ENCODE measurements at places on chromosomes 3 and 15.
A peak's percentile ranks its signal among the peaks of the same experiment; 100 is the strongest.

DNA sequence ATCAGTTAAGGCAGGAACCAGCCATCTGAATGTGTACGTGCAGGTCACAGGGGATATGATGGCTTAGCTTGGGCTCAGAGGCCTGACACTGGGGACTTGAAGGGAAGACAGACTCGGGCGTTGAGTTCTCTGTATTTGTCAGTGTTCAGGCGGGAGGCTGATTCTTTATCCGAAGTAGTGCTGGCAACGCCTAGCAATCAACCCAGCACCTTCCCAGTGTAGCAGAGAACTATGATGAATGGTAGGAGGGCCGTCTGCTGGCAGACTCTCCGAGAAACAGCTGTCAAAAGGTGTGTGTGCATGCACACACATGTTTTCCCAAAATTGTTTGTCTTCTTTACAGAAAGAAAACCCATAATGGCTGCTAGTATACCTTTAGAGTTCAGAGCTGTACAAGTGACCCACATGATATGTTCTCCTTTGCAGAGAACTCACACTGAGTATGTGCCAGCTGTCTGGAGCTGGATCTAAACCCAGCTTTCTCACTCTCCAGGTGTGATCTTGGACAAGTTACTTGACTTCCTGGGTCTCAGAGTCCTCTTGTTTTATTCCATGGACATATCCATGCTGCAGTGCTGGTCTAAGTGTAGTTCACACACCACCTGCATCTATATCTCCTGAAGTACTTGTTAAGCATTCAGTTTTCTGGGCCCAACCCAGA lies 74.5 kb upstream of the LARS2 start:
- no peak for DNase-seq

DNA sequence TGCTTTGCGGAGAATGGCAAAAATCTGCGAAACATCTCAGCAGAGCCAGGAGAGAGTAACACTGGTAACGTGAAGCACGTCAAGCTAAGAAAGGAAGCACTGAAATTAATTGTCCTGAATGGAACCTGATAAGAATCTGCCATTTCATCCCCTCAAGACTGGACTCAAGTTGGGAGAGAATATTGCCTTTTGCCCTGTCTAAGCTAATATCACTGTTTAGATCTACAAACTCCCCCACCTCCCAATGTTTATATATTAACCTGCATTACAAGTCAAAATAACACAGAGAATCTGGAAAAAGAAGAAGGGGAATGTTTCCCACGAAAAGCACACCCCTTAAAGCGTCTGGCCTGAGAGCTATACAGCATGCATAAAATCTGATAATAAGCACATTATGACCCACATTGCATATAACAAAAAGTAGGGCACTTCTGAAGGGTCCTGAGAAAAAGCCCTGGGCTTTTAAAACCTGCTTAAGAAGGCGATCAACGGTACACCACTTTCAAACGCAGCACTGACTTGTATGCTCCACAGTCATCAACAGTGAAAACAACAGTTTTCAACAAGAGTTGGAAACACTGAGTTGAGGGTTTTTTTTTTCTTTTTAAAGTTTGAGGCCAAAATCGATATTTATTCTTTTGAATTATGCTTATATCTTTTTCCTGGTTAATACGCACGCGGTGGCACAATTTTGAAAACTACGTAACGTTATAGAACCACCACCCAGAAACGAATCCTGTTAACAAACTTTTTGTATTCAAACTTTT lies 1.4 kb upstream of the KAT2B start:
- DNase-seq: no peak

- no peak for DNase-seq
Measured at GRCh38 chr3:56838448-56838847, 36.7 kb upstream of the ARHGEF3 start.

DNA sequence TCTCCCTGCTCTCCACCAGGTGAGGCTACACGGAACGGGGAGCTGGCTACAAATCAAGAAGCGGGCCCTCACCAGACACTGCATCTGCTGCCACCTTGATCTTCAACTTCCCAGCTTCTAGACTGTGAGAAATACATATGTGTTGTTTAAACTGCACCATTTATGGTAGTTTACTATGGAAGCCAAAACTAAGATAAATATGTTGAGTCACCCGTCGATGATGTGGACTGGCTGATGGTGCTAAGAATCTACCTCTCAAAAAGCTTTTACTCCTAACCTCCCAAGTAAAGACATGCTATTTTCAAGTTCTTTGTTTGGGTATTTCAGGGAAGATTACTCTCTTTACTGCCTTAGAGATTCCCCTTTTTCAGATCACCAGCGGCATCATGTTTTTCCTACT lies 110.9 kb downstream of the VGLL3 start:
- no peak for DNase-seq

DNA sequence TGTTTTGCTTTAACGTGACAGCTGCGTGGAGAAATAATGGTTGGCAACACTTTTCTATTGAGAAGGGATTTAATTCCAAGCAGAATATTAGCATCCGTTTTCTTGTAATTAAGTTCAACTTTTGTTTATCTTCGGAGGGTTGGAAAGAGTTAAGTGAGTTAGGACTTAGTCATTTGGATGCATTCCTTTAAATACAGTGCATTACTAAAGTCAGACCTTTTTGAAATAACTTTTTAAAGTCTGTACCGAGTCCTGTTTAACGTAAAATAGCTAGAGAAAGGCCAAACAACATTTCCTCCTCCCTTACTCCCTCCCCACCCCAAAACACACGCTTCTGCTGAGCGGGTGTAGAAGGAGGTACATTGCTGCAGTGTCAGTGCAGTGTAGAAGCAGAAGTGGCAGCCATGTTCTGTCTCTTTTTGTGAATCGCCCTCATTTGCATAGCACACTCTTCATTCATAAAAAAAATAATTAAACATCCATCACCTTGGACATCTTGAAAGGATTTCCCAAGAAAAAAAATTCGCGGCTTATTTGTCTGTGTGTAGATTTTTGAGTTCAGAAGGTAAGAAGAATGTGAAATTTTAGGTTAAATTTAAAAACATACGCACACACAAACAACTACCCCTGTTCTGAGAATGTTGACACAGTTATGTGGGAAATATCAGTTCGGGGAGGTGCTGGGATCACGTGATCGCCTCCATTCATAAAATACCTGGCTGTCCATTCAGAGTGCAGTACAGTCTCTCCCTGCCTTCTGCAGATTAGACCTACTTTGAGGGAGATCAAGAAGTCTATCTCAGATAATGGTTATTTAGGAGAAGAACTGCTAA lies 1.6 kb downstream of the SPRED1 start:
- DNase-seq: peak; percentile 54

DNA sequence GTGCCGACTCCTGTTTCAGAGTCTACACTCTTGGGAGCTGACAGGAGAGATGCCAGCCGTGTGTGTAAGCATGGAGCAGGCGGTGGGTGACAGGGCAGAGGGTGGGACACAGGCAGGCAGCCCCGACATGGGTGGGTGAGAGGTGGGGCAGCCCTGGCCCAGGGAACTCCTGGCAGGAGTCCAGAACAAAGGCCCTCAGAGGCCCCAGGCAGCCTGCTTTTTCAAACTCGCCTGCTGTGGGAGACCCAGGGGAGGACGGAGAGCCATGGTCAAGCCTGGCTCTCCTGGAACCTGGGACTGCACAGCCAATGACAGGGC lies 29.3 kb upstream of the SLC41A3 start:
- no peak for DNase-seq

GRCh38 chr3:30042274-30042859 lies 564.0 kb upstream of the TGFBR2 start:
- DNase-seq: peak; percentile 75
